ENCODE measurements at places on chromosomes 3 and 15.

GRCh38 chr3:176796371-176796770, 400.9 kb downstream of the TBL1XR1 start:
- no peak for DNase-seq

DNA sequence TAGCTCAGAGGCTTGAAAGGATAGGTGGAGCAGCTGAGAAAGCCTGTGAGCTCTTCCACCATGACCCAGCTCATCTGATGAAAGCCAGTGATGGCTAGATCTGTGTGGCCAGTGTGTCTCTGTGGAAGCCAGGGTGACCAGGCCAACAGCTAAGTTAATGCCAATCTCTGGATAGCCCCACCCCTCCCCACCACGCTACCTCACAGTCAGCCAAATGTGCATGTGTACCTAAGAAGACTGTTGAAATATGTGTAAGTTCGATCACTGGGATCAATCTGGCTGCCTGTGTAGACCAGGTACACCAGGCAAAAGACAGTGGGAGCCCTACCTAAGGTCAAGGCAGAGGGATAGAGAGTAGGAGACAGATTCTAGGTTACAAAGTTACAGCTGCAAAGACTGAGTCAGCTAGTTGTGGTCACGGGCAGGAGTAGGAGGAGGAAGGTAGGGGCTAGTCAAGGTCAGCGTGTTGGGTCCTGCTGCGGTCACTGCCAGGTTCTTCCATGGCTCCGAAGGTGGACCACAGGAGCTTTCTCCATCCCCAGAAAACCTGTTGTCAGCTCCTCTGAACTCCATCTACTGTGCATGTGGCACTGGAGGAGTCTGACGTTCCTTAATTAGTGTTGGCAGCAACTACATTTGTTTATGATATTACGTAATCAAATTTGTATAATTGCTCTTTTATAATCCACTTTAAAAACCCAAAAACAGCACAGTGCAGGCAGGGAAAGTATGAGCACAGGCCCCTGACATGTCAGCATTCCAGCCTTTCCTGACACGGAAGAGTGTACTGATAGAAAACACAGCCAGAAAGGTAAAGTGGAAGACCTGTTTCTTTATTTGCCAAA, 318.0 kb downstream of the CLSTN2 start:
- DNase-seq = no peak

DNA sequence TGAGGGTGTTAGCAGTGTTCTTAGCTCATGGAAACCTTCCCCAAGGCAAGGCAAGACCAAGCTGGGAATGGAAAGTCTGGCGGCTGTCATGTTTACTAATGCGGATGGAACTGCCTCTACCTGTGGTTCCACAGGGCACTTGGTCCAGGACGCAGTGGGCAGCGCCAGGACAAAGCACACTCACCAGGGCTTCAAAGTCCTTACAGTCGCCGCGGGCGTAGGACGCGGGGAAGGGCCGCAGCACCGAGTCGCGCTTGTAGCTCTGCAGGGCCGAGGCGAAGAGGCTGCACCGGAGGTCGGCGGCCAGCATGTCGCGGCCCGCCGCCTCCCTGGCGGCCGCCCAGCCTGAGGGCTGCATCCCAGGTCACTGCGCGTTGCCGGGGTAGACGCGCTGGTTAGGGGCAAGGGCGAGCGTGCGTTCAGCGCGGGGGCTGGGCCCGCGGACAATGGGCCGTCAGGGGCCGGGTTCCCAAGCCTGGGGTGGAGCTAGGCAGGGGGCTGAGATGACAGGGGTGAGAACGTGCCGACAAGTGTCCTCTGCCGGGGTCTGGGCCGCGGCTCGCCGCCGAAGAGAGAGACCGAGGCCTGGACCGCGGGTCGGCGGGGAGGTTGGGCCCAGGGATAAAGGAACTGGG, 497 bp downstream of the PARP16 start:
- DNase-seq = no peak

GRCh38 chr3:61901496-61901895, 340.1 kb downstream of the PTPRG start:
- DNase-seq = no peak

DNA sequence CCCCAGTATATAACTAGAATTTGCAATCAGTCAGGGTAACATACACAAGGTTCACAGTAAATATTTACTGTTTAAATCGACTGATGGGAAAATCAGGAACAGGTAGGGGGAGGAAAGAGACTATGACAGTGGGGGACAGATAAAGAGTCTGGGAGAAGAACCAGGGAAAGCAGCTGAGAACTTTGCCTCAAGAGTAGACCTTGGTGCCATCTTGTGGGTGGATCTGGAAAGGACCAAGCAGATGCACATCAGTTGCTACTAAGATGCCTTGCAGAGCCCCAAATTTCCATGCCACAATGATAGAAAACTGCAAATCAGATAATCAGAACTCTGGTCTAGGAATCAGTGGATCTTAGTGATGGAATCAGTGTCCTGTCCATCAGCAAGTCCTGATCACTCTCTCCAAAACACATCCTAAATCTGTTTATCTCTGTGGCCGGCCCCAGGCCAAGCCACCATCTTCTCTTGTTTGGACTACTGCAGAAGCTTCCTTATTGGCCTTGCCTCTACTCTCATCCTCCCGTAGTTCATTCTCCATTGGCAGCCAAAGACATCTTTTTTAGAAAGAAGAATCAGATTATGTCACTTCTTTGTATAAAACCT, 62.7 kb downstream of the PDE8A start:
- DNase-seq = peak; percentile 64

- DNase-seq = no peak
Measured at GRCh38 chr3:114401346-114401745, 107.5 kb downstream of the TIGIT start.

GRCh38 chr3:140834266-140835037, 107.2 kb upstream of the SLC25A36 start:
- peak; percentile 19 for DNase-seq

- DNase-seq = no peak
Measured at GRCh38 chr15:42329161-42329560, 30.1 kb upstream of the CAPN3 start.

GRCh38 chr15:91853948-91854638, 585 bp downstream of the SLCO3A1 start:
- DNase-seq = peak; percentile 64

- DNase-seq = no peak
Measured at GRCh38 chr15:55230051-55230670, 33.4 kb upstream of the RSL24D1 start.

GRCh38 chr3:142225885-142226215, 465 bp upstream of the GK5 start:
- no peak for DNase-seq

GRCh38 chr3:106116733-106117489, 248.1 kb upstream of the CBLB start:
- no peak for DNase-seq

- DNase-seq = peak; percentile 85
Measured at GRCh38 chr15:91854639-91854990, 1.1 kb downstream of the SLCO3A1 start.

GRCh38 chr3:43906849-43907507, 216.2 kb downstream of the ABHD5 start:
- DNase-seq = peak; percentile 85

GRCh38 chr15:51718219-51718618, 19.2 kb downstream of the LYSMD2 start:
- DNase-seq = no peak

DNA sequence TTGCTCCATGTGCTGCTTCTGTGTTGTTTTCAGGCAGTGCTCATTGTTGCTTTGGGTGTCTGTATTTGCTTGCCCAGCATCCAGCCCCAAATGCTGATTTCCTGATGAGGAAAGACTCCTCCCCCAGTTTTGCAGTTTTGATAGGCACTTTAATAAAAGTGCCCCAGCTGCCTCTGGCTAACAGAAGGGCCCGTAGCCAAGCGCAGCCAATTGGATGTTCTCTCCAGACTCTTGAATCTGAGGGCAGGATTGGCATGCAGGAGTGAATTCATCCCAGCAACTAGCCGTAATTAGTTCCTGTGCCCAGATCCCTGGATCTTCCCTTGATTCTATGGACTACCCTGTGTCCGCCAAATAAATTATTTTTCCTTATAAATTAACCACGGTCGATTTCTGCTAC, 14.8 kb upstream of the SEMA5B start:
- DNase-seq = no peak

GRCh38 chr3:3288255-3288654, 108.8 kb upstream of the CRBN start:
- DNase-seq = no peak

DNA sequence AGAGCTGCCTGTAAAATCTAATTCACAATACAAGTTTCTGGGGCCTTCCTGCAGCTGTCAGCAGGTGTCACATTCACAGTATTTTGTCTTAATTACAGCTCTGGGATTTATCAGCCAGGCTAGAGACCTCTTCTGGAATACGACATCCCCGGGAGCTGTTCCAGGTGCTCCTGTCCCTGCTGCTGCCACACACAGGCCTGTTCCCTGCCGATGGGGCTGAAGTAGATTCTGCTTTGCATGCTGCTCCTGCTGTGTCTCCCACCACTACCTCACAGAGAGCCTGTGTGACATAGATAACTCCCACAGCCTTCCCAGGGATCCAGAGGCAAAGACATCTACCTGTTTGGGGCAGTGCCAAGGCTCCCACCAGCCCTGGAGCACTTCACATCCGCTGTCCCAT, 20.4 kb downstream of the COLQ start:
- DNase-seq = no peak

DNA sequence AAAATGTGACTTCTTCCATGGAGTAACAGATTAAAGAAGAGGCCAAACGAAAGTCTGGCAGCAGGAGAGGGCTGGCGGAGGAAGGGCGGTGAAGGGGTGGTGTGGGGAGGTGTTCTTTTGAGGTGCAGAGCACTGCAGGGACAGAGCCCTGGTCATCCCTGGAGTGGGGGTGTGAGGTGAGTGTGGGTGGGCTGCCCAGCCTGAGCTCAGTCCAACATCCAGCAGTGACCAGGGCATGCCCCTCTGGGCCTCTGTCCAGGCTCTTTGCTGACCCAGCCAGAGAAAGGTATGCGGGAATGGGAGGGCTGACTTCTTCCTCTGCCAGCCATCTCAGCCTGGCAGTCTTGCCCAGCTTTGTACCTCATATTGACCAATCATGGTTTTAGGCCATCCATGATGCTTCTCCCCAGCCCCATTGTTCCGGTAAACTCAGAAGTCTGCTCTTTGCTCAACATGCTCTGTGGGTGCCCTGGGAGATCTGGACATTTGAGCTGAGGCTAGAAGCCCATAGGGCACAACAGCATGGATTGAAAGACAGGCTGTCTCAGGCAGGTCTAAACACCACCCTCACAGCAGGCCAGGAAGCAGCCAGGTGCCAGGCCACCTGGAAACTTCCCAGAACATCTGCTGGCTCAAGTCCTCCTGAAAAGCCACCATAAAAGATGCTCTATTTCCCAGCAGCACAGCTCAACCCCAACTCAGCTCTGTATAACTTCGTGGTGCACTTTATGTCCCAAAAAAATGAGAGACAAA, 25.9 kb upstream of the CXCR6 start:
- no peak for DNase-seq

GRCh38 chr3:155495387-155495786, 201.9 kb upstream of the STRIT1 start:
- no peak for DNase-seq

DNA sequence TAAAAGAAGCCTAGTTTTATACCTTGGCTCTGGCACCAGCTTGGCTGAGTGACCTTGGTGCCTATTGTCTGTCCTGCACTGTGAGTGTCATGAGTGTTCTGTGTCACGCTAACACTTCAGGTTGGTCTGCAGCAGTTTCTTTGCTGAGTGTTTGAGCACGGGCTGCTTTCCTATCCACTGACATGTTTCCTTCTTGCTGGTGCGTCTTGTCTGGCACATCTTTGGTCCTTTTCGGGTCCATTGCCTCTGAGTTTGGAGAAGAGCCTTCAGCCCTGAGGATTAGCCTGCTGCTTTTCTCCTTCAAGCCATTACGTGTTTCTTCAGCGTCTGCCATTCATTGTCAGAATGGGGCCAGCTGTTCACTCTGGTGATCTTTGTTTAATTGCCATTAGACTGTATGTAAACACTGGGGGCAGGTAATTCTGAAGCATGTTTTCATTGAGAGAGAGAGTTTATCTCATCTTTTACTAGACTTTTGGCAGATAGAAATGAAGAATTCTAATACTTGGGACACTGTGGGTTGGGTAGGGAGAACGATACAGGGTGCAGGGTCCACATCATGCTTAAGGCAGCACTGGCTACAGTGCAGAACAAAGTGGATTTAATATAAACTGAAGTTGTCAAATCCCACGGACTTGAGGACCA, 55.5 kb downstream of the LRRC28 start:
- no peak for DNase-seq

DNA sequence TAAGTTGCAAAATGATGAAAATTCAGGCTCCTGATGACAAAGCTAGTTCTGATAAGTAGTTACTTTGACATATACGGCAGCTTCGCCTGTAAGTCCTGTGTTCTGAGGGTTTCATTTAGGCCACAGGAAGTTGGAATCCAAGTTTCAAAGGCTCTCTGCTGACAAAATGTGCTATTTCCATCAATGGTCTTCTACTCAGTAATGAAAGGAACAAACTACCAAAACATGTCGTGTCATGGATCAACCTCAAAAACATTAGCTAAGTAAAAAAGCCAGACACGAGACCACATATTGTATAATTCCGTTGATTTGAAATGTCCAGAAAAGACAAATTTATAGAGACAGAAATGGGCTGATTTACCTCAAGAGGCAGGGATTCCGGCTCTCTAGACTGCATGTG, 22.5 kb downstream of the NGRN start:
- no peak for DNase-seq

DNA sequence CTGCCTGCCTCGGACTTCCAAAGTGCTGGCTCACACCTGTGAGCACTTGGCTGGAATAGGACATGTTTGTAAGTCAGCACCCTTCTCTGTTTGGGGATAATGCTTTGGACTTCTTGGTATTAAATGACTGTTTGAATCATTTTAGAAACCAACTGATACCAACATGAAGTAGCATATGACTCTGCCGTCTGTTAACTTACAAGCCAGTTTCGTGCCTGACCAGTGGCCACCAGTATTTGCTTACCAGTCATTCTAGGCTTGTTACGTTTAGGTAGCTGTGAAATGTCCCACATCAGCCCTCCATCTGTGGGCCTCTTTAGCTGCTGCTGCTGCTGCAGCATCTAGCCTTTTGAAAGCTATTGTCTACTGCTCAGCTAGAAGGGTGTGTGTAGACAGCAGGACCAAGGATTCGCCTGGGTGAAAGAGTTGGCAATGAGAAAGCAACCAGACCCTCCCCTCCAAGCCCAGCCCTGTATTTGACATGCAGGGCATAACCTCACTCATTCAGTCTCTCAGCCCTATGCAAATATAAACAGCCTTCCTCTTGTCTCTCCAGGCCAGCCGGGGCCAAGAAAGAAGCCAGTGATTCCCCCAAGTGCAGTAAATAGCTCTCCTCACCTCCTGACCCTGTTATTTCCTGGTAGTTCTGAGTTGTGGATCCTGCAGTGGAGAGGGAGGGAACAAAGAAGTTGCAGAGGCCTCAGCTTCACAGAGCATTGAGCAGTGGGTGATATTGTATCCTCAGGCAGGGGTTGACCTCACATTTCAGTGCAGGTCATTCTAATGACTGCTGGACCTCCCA, 51.0 kb downstream of the NKIRAS1 start:
- DNase-seq = peak; percentile 47

GRCh38 chr3:40584625-40585189, 59.9 kb downstream of the ZNF621 start:
- DNase-seq = peak; percentile 94

GRCh38 chr3:114490829-114491228, 197.0 kb downstream of the TIGIT start:
- DNase-seq = no peak
